ENCODE measurements at places on chromosomes 6 and 20. TPM values are rescaled to one million over a fixed set of nuclear protein-coding genes. Genes with fewer than 3 reads are reported as not detected.

DNA sequence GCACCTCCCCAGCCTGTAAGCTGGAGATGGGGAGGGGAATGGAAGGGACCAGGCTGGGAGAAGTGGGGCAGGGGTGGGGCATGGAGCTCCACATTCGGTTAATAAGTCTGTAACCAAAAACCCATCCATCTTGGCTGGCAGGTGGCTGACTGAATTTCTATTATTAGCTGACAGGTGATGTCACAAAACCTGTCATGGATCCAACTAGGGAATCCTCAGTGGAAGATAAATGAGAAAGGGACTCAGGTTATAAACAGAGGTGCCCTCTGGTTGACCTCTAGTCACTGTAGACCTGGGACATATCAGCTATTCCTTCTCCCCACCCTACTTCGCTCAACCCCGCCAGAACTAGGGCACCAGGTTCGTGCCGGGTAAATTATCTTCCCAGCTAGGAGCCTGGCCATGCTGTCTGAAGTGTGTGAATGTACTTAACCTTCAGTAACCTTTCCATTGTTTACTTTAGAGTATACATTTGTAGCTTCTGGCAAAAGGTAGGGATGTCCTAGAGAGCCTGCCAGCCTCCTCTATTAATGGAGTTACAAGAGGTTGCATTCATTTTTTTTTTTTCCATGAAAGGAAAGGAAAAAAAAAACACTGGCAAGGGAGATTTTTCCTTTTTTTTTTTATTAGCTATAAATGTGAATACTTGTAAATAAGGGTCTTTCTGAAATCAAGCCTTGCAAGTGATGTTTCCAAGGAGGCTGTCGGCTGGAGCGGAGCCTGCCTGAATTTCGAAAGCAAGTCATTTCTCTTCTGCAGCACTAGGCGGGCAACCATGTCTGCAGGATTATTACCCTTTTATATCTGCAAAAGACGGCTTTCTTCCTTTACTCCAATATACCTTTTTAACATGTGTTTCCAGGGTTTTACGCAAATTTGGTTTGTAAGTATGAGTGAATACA lies 135.9 kb downstream of the TMEM242 start:
- H3K4me3 ChIP-seq: no peak overlapping the region
- H3K4me1 ChIP-seq: peaks cover 10% of the 10 kb centered on the region
- no peak for DNase-seq
- peaks cover 3% of the 10 kb centered on the region for H3K36me3 ChIP-seq
- no peak overlapping the region for H3K27ac ChIP-seq

- peak overlapping the region; percentile 89 for H3K27ac ChIP-seq
- DNase-seq: peak; percentile 84
- H3K4me3 ChIP-seq: no peak overlapping the region
These were observed 57.2 kb upstream of the ARID1B start for GRCh38 chr6:156719720-156720563.

DNA sequence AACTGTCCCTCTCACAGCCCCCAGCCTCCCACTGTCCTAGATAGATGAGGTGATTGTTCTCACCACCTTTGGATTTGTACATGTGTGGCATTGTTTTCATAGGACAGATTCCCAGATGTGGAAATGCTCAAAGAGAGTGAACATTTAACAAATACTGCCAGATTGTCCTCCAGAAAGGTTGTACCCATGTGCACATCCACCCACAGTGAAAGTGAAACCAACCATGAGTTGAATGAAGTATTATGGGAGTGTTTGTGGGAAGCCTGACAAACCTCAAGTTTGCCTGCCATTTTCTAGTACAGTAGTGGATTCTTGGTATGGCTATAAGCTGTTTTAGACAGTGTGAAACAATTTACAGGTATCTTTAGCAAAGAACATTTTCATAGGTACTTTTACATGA lies 42.7 kb downstream of the ANKRD6 start:
- H3K36me3 ChIP-seq: no peaks in the 10 kb centered on the region
- no peaks in the 10 kb centered on the region for H3K4me1 ChIP-seq
- H3K27me3 ChIP-seq: no peaks in the 10 kb centered on the region
- DNase-seq: peak; percentile 25
- H3K4me3 ChIP-seq: no peak overlapping the region
- peak overlapping the region; percentile 22 for H3K27ac ChIP-seq

- DNase-seq: peak; percentile 47
- no peaks in the 10 kb centered on the region for H3K4me1 ChIP-seq
- no peaks in the 10 kb centered on the region for H3K36me3 ChIP-seq
- peak overlapping the region; percentile 11 for H3K27ac ChIP-seq
These were observed 227.4 kb upstream of the PLN start for GRCh38 chr6:118320652-118321051.

DNA sequence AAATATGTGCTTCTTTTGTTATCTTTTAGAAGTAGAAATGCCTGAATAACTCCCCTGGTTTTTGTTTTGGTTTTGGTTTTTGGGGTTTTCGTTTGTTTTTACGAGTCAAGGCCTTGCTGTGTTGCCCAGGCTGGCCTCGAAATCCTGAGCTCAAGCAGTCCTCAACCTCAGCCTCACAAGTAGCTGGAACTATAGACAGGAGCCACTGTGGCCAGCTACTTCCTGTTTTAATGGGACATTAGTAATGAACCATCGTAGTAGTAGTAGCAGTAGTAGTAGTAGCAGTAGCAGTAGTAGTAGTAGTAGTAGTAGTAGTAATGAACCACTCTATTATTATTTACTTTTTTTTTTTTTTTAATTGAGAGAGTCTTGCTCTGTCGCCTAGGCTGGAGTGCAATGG lies 66.0 kb downstream of the UBR2 start:
- no peak overlapping the region for H3K4me3 ChIP-seq
- DNase-seq: no peak
- peaks cover 7% of the 10 kb centered on the region for H3K4me1 ChIP-seq
- H3K27me3 ChIP-seq: no peaks in the 10 kb centered on the region
- H3K27ac ChIP-seq: no peak overlapping the region
- peaks cover 19% of the 10 kb centered on the region for H3K36me3 ChIP-seq

DNA sequence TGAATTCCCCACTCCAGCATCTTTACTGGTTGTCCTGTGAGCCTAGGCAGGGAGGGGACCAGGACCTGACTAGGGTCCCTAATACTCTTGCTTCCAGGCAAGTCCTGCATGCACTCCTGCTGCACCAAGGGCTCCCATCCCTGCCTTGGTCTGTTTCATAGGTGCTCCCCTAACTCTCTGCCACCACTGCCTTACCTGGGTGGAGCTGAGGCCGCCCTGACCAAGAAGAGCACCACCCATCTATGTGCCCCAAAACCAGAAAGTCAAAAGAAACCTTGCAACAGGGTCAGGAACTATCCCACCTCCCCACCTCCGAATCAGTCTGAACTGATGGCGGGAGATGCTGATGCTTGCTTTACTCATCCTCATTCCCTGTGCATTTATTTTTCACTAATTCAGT lies 23.6 kb downstream of the HLA-G start:
- H3K36me3 ChIP-seq: no peaks in the 10 kb centered on the region
- DNase-seq: no peak
- peaks cover 27% of the 10 kb centered on the region for H3K27me3 ChIP-seq
- no peak overlapping the region for H3K27ac ChIP-seq
- H3K4me3 ChIP-seq: no peak overlapping the region

DNA sequence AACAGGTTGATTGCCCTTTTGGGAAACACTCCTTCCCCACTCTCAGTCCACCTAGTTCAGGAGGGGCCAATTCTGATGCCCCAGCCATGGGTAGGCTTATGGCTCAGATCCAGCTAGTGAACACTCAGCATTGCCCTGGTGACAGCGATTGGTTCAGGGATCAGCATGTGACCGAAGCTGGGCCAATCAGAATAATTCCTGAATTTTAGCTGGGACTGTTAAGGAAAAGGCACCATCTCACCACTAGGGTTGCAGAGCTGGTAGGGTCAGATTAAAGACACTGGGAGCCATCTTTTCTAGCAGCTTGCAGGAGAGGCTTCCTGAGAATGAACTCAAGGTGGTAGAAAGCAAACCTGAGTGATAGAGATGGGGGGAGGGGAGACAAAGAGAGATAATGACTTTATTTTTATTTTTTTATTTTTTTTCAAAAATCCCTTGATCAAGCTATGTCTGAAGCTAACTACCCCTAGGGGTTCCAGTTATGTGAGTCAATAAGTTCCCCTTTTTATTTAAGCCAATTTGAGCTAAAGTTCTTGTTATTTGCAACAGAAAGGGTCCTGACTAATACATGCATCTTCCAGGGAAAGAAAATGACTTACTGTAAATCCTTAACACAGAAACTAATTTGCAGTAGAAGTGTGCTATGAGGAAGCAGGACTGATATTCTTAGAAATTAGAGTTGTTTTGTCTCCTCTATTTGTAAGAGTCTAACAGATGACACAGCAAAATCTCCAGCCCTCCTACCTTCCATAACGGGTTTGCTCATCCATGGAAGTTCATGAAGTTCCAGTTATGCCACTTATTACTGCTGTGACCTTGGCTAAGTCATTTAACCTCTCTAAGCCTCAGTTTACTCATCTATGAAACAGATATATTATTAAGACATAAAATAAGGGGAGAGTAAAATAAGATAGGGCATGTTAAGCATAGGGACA lies 44.7 kb downstream of the EYA2 start:
- no peaks in the 10 kb centered on the region for H3K4me1 ChIP-seq
- no peak for DNase-seq
- H3K27me3 ChIP-seq: no peaks in the 10 kb centered on the region
- H3K4me3 ChIP-seq: no peak overlapping the region
- no peaks in the 10 kb centered on the region for H3K36me3 ChIP-seq

GRCh38 chr20:40632346-40632976 lies 56.6 kb downstream of the MAFB start:
- H3K27ac ChIP-seq: no peak overlapping the region
- no peaks in the 10 kb centered on the region for H3K36me3 ChIP-seq
- no peaks in the 10 kb centered on the region for H3K27me3 ChIP-seq
- no peak overlapping the region for H3K4me3 ChIP-seq
- peaks cover 7% of the 10 kb centered on the region for H3K4me1 ChIP-seq
- no peak for DNase-seq

- no peak for DNase-seq
- no peak overlapping the region for H3K4me3 ChIP-seq
- H3K4me1 ChIP-seq: peaks cover 10% of the 10 kb centered on the region
- H3K27me3 ChIP-seq: no peaks in the 10 kb centered on the region
These were observed 11.7 kb upstream of the ID1 start for GRCh38 chr20:31593221-31594001.

DNA sequence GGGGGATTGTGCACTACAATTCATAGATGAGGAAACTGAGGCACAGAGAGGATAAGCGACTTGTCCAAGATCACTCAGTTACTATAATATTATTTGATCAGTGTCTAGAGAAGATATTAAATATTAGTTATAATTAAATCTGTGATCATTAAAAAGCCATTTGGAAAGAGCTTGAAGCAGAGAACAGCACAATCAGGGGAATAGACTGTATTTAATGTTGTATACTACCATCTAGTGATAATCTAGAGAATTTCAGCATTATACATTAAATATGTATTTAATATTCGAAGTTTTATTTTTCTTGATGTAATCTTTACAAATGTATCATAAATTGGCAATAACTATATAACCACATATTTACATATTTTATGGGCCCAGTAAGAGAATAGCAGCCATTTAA lies 20.1 kb upstream of the MTCL3 start:
- no peaks in the 10 kb centered on the region for H3K36me3 ChIP-seq
- no peak overlapping the region for H3K4me3 ChIP-seq
- no peaks in the 10 kb centered on the region for H3K27me3 ChIP-seq

GRCh38 chr6:105136431-105137350 lies 43.1 kb downstream of the POPDC3 start:
- DNase-seq: peak; percentile 73
- peak overlapping the region; percentile 86 for H3K4me3 ChIP-seq
- H3K4me1 ChIP-seq: no peaks in the 10 kb centered on the region
- peak overlapping the region; percentile 99 for H3K27ac ChIP-seq
- no peaks in the 10 kb centered on the region for H3K36me3 ChIP-seq

DNA sequence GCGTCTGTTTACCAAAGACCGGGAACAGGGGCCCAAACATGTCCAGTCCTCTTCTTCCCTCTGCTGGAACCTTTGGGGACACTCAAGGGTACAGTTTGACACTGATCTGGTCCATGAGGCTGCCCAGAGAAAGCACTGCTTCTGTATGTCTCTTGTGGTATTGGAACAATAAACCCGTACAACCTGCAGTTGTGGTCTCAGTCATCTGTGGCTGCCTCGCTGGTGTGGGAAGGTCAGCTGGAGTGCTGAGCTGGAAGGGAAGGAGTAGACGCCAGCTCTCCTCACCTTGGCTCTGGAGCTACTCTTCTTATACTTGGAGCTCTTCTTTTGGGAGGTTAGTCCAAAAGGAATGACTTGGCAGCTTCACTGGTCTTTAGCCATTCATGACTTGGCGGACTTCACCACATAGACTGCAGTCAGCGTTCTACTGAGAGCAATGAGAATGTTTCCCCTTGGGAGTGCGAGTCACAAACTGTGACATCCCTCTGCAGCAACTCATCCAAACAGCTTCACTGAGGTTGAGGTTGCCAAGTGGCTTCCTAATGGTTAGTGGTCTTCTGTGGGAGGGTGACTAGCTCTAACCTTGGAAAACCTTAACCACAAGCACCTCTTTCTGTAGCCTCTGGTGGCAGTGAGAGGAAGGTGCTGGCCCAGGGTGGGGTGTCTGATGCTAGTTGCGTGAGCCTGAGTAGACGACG lies 81.2 kb downstream of the ASXL1 start:
- no peak for DNase-seq
- H3K27me3 ChIP-seq: no peaks in the 10 kb centered on the region
- no peaks in the 10 kb centered on the region for H3K4me1 ChIP-seq
- H3K36me3 ChIP-seq: peaks cover 12% of the 10 kb centered on the region
- H3K4me3 ChIP-seq: no peak overlapping the region

- no peak for DNase-seq
- H3K27me3 ChIP-seq: no peaks in the 10 kb centered on the region
- no peaks in the 10 kb centered on the region for H3K36me3 ChIP-seq
- H3K4me1 ChIP-seq: peaks cover 41% of the 10 kb centered on the region
These were observed 108.4 kb downstream of the ARID1B start for GRCh38 chr6:156885562-156885961.

- peaks cover 11% of the 10 kb centered on the region for H3K4me1 ChIP-seq
- peak; percentile 53 for DNase-seq
- H3K36me3 ChIP-seq: no peaks in the 10 kb centered on the region
- H3K4me3 ChIP-seq: no peak overlapping the region
- H3K27me3 ChIP-seq: no peaks in the 10 kb centered on the region
These were observed 96.0 kb downstream of the CEBPB start for GRCh38 chr20:50286609-50287008.

ZNF311 gene
- 1.7 TPM for total RNA-seq

ADTRP gene
- total RNA-seq: 8.0 TPM

RGS17 gene
- total RNA-seq: 0.64 TPM

SRSF6 gene
- total RNA-seq: 91.0 TPM

CYP21A2 gene
- total RNA-seq: 0.43 TPM

ADGB gene
- total RNA-seq: 9.6 TPM

ANKRD60 gene
- not detected for total RNA-seq

TRIM31 gene
- total RNA-seq: not detected

SYS1 gene
- 21.3 TPM for total RNA-seq

PPIL6 gene
- 18.1 TPM for total RNA-seq

PRICKLE4 gene
- total RNA-seq: 6.9 TPM

BPI gene
- 1.8 TPM for total RNA-seq

CRIP3 gene
- total RNA-seq: 0.83 TPM

RNF217 gene
- 22.3 TPM for total RNA-seq

ARMH2 gene
- total RNA-seq: 1.5 TPM

DNPH1 gene
- 67.4 TPM for total RNA-seq

RTN4IP1 gene
- 2.8 TPM for total RNA-seq
